ENCODE measurements at places on chromosomes 7 and 10.

- DNase-seq: peak; percentile 40
Measured at GRCh38 chr7:47444376-47445098, 137.4 kb downstream of the TNS3 start.

GRCh38 chr10:51886438-51887068, 187.2 kb upstream of the CSTF2T start:
- peak; percentile 38 for DNase-seq

- DNase-seq: no peak
Measured at GRCh38 chr10:108783897-108784296, 1139.4 kb downstream of the XPNPEP1 start.

DNA sequence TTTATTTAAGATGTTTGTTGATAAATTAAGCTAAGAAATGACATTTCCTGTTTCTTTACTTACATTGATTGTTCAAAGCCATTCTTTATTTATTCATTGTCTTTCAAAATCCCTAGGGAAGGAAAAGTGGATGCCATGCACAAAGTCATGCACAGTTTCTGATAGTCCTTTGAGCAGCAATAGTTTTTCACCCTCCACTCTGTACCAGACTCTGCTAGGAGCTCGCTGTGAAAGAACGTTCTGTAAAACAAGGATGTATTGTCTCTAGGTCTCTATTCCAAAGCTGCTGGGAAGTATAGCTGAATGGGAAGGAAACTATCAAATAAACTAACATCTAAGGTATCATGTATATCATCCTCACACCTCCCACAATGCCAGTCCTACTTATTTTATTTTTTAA, 7.8 kb upstream of the NOC3L start:
- no peak for DNase-seq

- no peak for DNase-seq
Measured at GRCh38 chr7:23544913-23545354, 13.2 kb upstream of the TRA2A start.

- DNase-seq: peak; percentile 73
Measured at GRCh38 chr10:123995461-123996131, 97.8 kb downstream of the CHST15 start.

- DNase-seq: no peak
Measured at GRCh38 chr7:14687241-14687640, 215.3 kb downstream of the DGKB start.

GRCh38 chr7:57375783-57376182, 74.2 kb upstream of the ZNF716 start:
- DNase-seq: no peak

DNA sequence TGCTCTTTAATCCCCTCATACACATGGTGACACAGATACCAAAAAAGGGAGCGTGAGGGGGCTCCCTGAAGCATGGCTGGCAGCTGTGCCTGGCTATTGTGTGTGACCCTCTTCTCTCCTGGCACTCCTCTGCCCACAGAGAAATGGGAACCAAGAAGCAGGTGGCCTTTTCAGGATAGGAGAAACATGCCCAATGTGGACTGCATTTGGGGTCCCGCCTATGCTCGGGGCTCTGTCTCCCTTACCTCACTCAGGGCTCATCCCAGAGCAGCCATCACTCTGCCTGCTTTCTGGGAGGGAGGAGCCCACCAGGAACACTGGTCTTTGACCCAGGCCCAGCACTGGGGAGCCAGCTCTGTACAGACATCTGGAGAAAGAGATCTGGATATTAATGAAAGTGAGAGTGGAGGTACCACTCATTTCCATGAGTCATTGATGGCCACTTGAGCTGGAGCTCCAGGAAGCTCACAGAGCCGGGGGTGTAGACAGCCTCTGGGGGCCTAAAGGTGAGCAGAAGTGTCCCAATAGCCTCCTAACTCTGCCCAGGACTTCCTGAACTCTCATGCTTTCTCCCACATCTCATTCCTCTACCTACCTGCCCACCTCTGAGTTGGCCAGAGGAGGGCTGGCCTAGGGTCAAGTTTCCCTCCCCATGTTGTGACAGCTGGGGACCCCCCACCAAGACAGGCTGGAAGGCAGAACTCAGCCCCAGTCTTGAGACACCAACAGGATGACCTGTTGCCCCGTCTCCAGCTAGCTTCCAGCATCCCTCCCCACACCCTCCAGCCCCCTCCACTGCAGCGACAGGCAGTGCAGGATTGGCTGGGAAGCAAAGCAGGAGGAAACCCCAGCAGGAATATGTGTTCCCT, 42.6 kb downstream of the DRGX start:
- DNase-seq: no peak

GRCh38 chr7:5332579-5332978, 49.8 kb downstream of the SLC29A4 start:
- DNase-seq: no peak

GRCh38 chr10:94213001-94213530, 149.7 kb downstream of the NOC3L start:
- no peak for DNase-seq

DNA sequence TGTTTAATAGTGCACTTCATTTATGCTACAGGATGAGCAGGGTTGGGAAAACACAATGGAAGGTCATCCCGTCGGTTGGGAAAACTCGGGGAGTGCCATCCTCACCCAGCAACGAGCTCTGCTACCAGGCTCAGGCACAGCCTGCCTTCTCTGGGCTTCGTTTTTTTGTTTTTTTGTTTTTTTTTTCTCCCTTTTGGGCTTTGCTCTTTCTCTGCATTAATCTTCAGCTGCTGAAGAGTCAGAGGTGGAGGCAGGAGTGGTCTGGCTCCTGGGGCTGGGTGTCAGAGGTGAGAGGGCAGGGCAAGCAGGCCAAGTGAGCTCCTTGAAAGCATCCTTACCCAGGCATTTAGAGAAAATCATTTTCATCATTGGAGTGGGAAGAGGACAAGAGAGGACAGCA, 11.5 kb downstream of the ZNF3 start:
- no peak for DNase-seq

DNA sequence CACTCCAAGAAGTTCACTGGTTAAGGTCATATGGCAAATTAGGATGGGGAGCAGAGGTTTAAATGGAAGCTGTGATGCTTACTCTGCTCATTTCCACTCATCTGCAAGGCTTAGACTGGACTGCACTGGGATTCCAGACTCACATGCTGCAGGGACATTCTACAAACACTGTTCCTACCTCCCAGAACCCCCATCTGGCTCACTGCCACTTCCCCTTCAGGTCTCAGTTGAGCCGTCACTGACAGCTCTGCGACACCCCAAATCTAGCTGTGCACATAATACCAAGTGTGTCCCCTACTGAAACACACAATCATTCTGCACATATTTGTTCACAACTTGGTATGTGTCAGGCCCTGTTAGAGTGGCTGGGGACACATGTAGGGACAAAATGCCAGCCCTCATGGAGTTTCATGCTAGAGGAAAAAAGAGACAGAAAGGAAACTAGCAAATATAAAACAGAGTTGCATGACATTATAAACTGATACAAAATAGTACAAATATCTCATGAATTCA, 5.4 kb downstream of the PRKCQ start:
- no peak for DNase-seq

GRCh38 chr10:31677195-31678138, 251.2 kb downstream of the ARHGAP12 start:
- DNase-seq: no peak

DNA sequence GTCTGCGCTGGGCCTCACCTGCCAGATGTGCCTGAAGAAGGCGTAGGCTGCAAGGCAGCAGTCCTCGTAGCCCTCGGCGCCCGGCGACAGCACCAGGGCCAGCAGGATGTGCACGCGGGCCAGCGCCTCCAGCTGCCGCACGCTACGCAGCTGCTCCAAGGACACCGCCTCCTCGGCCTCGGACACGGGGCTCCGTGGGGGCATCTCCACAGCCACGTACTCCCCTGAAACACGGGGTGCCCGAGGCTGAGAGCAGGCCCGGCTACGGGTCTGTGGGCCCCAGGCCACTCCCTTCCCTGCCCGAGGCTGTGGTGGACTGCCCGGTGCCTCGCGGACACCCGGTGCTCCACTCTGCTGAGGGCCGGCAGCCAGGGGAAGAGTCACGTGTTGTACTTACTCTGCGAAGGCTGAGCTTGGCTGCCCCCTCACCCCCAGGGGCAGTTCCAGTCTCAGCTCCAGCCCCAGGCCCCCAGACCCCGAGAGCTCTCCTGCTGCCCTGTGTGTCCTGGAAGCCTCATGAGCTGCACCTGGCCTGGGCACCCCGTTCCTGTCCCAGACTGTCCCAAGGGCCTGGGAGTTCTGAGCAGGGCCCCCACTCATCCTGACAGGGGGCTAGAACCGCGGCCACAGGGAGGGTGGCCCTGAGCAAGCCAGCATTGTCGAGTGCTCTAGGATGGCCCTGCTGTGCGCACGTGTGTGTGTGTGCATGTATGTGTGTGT, 62.8 kb downstream of the CFAP46 start:
- DNase-seq: no peak

DNA sequence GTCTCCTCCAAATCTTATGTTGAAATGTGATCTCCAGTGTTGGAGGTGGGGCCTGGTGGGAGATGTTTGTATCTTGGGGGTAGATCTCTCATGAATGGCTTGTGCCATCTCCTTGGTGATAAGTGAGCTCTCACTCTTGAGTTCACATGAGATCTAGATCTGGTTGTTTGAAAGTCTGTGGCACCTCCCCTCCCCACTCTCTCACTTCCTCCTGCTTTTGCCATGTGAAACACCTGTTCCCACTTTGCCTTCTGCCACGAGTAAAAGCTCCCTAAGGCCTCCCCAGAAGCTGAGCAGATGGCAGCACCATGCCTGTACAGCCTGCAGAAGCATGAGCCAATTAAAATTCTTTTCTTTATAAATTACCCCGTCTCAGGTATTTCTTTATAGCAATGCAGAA, 23.5 kb downstream of the TMEM229A start:
- no peak for DNase-seq

DNA sequence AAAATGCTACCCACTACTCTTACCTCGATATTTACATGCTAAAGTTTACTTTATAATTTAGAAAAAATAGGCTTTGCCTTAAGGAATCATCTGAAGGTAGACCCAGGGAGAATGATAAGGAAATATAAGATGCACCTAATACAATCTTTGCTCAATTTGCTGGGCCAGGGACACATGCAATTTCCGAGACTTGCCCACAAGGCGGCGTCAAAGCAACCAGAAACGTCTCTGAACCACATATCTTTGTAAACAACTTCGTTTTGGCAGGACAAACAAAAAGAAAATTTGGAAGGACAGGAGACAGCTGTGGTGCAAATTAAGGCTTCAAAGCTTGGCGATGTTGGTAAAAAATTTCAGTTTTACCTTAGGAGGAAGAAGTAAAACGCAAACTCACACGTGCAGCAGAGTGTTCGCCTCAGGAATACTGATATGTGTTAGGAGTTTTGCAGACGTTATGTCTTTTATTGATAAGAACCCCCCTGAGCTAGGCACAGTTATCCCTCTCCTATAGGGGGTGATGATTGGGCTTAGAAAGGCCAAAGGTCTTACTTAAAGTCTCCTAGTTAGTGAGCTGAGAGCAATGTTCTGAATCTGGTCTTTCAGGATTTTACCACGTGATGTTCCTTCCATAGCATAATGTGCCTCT, 134.3 kb downstream of the PRKCQ start:
- DNase-seq: peak; percentile 11

DNA sequence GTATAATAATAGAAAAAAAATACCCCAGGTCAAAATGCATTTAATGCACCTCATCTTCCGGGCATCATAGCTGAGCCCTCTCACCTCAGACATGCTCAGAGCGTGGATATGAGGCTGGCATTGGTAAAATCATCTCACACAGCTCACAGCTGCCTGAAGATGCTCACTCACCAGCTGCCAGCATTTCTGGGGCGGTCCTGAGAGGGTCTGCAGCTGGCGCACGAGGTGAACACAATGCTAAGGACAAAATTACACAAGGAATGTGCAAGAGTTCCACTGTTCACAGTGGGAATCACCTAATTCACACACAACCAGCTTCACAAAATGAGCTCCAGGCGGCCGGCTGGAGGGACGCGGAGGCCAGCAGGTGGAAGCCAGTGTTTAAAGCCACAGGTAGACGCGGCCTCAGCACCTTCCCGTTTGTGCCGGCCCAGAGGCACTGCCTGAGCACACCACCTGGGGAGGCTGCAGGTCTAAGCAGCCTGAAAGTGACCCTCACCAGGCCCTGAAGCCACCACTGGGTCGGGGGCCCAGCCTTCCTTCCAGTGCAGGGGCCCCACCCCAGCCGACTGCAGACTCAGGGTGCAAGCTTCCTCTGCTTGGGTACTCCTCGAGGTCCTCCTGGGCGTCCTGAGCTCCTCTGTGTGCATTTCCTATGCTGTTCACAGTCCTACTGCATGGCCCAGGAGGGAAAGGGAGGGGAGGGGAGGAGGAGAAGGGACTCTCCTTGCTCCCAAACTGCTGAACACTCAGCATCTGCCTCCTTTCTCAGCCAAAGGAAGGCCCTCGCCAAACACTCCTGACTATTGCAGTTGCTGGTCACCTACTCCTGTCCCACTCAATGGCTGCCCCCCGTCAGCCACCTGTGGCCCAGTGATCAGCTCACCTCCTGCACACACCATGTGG, 61.2 kb upstream of the FAM20C start:
- no peak for DNase-seq

DNA sequence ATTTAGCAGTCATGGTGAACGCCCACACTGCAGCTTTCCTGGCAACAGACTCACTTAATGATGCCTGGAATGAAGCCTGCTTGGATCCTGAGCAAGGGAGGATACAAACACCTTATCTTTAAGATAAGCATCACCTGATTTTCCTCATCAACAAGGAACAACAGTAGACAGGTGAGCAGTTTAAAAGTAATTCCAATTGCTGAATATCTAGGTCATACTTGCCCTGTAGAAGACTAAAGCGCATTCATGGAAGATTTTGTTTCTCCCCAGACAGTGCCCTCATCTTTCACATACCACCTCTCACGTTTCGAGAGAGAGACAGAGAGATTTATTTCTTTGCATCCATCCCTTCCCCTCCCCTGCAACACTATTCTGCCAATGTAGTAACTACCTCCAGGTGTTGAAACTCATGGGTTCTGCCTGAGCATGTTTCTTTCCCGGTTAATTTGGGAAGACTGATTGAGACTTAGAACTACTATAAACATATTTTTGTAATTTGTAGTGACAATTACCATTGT, 660.7 kb downstream of the PARD3 start:
- no peak for DNase-seq

GRCh38 chr10:93712593-93712992, 10.2 kb upstream of the FRA10AC1 start:
- DNase-seq: no peak

DNA sequence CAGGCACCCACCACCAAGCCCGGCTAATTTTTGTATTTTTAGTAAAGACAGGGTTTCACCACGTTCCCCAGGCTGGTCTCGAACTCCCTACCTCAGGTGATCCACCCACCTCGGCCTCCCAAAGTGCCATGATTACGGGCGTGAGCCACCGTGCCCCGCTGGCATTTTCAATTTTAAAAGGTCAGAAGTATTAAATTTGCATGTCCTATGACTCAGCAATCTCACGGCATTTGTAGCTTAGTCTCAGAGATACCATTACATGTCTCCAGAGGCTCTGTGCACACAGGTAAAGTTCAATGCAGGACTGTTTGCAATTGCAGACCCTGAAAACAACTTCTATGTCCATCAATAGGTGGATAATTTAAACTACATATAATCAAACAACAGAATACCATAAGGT, 99.2 kb downstream of the DLG5 start:
- no peak for DNase-seq

- no peak for DNase-seq
Measured at GRCh38 chr10:11513727-11514126, 97.7 kb downstream of the USP6NL start.
